Neural crest cell (in vitro differentiated cells): ENCODE measurements at places on chromosomes 13 and 19.

GRCh38 chr19:34236035-34236987, 18.0 kb upstream of the GARRE1 start:
- no peak for DNase-seq

DNA sequence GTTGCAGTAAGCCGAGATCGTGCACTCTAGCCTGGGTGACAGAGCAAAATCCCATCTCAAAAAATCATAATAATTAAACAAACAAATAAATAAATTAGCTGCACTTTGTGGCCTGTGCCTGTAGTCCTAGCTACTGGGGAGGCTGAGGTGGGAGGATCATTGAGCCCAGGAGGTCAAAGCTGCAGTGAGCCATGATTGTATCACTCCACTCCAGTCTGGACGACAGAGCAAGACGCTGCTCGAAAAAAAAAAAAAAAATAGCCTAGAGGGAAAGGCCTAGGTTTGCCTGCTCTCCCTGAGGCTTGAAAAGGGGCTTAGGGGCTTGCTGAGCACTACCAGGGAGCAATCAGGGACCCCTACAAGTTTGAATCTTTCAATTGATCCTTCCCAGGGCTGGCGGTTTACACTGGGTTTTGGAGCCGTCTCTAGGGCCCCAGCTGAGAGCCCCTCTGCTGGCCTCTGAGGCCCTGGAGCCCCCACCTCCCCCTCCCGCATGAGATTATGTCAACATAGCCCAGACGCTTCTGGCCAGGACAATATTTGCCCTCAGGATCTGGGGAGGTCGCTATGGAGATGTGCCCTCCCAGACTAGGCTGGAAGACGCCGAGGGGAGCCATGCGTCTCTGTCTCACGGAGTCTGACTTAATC, 10.4 kb upstream of the GIPR start:
- no peak for DNase-seq

DNA sequence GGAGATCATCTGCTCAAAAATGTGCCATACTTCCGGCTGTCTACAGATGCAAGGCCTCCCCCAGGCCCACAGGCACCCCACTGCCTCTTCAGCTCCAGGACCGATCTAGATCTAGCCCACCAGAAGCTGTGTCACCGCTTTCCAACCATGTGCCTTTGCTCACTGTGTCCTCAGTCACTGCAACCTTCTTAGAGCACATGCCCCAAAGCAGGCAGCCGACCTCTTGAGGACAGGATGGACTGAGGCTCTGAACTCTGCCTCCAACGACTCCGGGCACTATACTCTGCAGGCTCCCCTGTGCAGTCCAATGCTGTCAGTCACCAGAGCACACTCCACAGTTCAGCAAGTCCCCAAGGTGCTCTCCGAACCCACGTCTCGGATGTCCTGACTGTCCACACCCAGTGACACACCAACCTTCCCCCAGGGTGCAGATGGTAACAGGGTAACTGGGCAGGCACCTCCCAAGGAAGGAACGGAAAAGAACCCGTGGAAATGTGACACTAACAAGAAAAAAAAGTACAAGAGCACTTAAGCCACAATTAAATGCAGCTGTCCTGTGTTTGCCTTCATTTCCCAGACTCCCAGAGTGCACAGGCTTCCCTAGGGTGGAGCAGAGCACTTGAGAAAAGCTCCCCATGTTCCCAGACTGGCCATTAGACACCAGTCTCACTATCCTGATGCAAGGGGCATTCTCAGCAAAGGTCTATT, 4.8 kb downstream of the STK24 start:
- no peak for DNase-seq

- no peak for DNase-seq
Observed at GRCh38 chr13:66624302-66624701, 605.8 kb downstream of the PCDH9 start.

DNA sequence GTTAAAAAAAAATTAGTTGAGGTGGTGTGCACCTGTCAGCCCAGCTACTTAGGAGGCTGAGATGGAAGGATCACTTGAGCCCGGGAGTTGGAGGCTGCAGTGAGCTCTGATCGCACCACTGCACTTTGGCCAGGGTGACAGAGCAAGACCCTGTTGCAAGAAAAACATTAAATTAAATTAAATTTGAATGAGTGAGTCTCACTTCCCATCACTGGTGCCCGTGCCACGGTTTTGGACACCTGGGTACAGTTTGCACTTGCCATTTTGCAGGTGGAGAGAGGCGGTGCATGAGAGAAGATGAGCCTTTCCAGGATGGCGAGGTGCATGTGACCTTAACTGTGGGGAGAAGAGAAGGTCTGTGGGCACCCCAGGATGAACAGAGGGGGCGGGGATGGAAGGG, 60.3 kb upstream of the ZNF536 start:
- no peak for DNase-seq

GRCh38 chr13:71374471-71375049, 492.4 kb downstream of the DACH1 start:
- peak; percentile 7 for DNase-seq

- DNase-seq, result no peak
Observed at GRCh38 chr13:34208336-34208735, 390.4 kb downstream of the RFC3 start.

DNA sequence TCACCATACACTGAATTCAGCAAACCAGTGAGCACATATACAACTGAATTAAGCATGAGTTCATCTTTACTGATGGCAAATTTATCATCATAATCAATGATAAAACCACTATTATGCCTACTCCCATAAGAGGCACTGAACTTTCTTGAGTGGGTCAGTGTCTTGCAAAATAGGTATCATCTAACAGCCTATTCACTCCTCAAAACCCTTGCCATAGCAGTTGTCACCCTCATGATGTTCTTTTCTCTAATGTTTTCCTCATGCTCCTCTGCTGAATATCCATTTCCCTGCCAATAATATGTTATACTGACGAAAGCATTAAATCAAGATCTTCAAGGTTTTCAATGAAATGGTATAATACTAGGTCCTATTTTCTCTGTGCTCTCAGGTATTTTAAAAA, 5.6 kb downstream of the ARGLU1 start:
- no peak for DNase-seq

GRCh38 chr13:93169980-93170379, 56.6 kb upstream of the GPC6 start:
- DNase-seq, result no peak

DNA sequence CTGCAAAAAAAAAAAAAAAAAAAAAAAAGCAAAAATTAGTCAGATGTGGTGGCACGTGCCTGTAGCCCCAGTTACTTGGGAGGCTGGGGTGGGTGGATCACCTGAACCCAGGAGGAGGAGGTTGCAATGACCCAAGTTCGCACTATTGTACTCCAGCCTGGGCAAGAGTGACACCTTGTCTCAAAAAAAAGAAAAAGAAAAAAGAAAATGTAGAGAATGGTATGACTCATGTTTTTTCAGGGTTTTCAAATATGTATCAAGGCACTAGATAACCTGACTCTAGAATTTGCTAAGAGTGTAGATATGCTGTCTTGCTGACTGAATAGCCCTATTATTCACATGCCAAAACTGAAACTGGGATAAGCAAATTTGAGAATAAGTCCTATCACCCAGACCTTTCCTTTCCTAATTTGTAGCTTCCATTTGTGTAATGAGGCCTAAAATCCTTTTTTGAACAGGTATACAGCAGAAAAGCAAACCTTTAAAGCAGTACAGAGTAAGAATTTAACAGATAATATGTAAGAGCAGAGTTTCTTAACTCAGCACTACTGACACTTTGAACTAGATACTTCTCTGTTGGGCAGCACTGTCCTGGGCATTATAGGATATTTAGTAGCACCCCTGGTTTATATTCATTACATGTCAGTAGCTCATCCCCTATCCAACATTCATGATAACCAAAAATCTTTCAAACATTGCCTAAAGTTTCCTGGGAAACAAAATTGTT, 108.6 kb downstream of the ELF1 start:
- no peak for DNase-seq

- DNase-seq, result no peak
Observed at GRCh38 chr13:41470196-41470595, 12.8 kb downstream of the RGCC start.

- no peak for DNase-seq
Observed at GRCh38 chr19:42528354-42529247, at the start of gene CEACAM1. TSS of gene CEACAM1 (minus strand) at chr19:42528481. CDS start at chr19:42528374, 107 bp downstream.

- DNase-seq, result peak; percentile 43
Observed at GRCh38 chr13:94967183-94968039, 255.1 kb upstream of the SOX21 start.

GRCh38 chr13:27659145-27659865, 37.6 kb downstream of the POLR1D start:
- no peak for DNase-seq

DNA sequence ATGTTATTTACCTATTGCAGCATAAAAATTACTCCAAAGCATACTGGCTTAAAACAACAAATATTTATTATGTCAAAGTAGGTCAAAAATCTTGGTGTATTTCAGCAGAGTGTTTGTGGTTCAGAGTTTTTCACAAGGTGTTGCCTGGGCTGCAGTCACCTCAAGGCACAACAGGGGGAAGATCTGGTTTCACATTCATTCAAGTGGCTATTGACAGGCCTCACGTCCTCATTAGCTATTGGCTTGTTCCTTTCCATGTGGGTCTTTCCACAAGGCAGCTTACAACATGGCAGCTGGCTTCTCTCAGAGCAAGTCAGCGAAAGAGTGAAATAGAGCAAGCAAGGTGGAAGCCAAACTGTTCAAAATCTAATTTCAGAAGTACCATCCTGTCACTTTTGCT, 602.9 kb downstream of the OLFM4 start:
- DNase-seq, result no peak
